ENCODE measurements at places on chromosomes 3 and 15.

GRCh38 chr15:68833700-68834331, 13.1 kb upstream of the ANP32A start:
- DNase-seq = peak; percentile 79

GRCh38 chr15:40031300-40031699, 7.7 kb downstream of the SRP14 start:
- DNase-seq = no peak

GRCh38 chr3:124467980-124468902, 262.0 kb upstream of the UMPS start:
- DNase-seq = peak; percentile 48

- DNase-seq = no peak
These were observed 2.8 kb downstream of the ACTL6A start for GRCh38 chr3:179565496-179565895.

DNA sequence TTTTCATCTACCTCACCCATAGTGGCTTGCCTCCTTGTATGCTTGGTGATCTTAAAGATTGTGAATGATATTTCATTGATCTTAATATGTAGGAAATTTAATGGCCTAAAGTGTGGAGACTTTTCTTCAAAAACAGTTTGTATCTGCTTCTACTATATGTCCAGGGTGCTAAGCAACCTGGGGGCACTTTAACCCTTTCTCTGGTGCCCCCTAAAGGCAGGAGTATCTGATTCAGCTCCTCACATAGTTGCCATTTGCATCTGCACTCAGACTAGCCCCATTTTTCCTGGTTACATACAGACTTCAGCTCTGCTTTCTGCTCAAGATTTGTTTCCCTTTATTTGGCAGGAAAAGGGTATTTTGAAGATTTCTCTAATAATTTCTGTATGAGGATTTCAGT, 5.2 kb upstream of the PFN2 start:
- DNase-seq = no peak

GRCh38 chr15:68585574-68586273, 6.9 kb downstream of the CORO2B start:
- DNase-seq = no peak

DNA sequence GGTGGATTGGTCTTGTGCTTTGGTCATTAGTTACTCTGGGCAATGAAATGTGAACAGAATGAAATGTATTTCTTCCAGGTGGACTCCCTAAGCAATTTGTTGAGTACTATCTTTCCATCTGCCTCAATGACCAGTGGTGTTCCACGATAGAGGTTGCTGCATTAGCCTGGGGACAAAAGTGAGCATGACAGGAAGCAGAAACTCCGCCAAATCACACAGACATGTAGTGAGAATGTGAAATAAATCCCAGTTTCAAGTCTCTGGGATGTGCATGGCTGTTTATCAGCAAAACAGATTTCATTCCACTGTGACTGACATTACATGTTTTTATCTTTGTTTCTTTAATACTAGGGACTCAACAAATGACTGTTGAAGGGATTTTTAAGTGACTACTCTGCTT, 63.3 kb upstream of the DCBLD2 start:
- DNase-seq = no peak

DNA sequence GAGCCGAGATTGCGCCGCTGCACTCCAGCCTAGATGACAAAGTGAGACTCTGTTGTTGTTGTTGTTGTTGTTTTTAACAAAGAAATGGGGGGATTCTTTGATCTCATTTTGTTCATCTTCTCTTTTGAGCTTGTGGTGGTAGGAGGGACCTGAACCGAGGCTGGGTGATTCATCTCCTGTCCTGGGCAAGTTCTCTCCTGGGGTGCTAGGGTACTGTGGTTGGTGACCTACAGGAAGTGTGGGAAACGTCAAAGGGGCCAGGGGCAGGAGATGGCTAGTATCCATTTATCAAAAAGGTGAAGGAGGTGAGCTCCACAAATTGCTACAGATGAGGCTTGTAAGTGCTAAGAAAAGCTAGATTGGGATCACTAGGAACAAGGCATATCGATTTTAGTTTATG, 14.3 kb downstream of the PPCDC start:
- no peak for DNase-seq

DNA sequence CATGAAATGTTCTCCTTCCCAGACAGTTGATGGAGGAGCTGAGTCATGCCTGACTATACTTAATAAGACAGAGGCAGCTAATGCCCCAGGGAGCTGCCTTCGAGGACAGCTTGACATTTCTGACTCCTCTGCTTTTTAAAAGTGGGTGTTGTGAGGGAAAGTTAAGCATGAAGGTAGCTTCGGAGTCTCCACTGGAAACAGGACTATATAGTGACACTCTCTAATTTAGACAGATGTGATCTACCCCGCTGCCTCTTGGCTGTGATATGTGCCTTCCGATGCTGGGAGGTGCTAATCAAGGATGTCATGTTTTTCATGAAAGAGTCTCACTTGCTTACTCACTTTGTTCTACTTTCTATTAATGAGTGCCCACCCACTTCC, 72.7 kb downstream of the IL1RAP start:
- DNase-seq = peak; percentile 24

DNA sequence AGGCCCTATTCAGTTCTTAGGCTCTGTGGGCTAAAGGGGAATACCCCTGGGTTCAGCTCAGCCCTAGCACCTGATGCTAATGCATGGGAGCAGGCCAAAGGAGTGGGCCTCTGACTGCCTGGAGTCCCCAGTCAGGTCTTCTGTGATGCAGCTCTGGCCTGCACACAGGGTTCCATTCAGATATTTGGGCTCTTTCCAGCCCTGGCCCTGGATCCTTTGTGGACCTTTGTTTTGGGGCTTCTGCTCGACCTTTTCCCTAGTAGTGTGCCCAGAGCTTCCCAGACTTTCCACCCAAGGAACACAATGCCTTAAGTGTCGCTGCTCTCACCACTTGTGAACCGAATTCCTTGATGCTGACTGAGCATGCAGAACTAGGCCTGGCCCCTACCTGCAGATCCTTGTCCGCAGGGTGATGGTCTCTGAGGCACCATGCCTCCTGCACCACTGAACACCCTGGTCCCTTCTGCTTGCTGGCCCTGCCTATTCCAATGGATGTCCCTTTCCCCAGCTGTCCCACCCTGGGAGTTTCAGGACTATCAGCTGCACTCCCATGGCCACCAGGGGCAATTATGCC, 5.1 kb downstream of the SEC13 start:
- no peak for DNase-seq
